ENCODE measurements at places on chromosomes 16 and 17. TPM values are rescaled to one million over a fixed set of nuclear protein-coding genes. Genes with fewer than 3 reads are reported as not detected.

GRCh38 chr17:81516439-81516838 lies 3.8 kb upstream of the ACTG1 start:
- DNase-seq: no peak

GRCh38 chr17:27496005-27496404 lies 39.8 kb downstream of the KSR1 start:
- no peak for DNase-seq

- peak; percentile 46 for DNase-seq
Observed at GRCh38 chr17:51435641-51436091, 175.3 kb downstream of the UTP18 start.

DNA sequence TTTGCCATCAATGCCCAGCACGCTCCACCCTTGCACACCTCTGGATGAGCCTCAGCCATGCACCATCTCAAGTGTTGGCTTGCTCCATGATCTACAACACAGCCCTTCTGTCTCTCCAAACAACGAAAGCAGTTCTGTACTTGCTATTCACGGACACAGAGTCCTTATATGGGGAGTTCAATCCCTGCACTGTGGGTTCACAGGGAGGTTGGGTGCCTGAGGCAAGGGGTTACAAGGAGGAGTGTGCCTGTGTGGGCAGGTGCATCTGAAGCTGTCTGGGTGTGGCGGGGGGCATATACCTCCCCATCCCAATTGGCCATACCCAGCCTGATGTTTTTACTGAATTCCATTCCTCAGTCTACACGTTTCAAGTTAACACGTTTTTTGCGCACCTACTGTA lies 5.6 kb downstream of the RUNDC3A start:
- no peak for DNase-seq

DNA sequence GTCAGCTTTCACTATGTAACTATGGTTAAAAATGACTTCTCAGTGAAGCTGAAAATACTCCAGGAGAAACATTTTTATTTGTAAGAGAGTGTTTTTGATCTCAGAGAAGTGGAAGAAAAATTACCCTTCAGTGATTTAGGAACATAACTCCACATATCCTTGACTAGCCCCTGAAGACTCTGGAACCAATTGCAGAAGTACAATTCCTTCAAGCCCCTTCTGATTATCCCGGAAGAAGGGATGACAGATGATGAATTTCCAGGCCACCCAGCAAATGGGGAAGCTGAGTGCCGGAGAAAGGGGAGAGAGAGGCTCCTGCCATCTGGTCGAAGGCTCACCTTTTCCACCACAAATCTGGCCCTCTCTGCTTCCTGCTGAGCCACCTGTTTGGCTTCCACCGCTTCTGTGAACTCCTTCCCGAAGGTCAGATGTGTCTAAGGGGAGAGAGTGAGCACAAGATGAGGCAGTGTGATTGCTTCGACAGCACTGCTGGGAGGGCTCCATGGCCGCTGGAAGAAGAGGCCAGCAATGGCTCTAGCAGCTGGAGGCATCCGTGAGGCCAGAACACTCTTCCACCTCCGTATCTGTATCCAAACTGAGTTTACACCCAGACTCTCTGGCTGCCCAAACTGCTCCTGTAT lies 8.1 kb downstream of the PHB1 start:
- DNase-seq: no peak

- DNase-seq: peak; percentile 79
Observed at GRCh38 chr16:75053791-75054555, 55.1 kb downstream of the ZNRF1 start.

DNA sequence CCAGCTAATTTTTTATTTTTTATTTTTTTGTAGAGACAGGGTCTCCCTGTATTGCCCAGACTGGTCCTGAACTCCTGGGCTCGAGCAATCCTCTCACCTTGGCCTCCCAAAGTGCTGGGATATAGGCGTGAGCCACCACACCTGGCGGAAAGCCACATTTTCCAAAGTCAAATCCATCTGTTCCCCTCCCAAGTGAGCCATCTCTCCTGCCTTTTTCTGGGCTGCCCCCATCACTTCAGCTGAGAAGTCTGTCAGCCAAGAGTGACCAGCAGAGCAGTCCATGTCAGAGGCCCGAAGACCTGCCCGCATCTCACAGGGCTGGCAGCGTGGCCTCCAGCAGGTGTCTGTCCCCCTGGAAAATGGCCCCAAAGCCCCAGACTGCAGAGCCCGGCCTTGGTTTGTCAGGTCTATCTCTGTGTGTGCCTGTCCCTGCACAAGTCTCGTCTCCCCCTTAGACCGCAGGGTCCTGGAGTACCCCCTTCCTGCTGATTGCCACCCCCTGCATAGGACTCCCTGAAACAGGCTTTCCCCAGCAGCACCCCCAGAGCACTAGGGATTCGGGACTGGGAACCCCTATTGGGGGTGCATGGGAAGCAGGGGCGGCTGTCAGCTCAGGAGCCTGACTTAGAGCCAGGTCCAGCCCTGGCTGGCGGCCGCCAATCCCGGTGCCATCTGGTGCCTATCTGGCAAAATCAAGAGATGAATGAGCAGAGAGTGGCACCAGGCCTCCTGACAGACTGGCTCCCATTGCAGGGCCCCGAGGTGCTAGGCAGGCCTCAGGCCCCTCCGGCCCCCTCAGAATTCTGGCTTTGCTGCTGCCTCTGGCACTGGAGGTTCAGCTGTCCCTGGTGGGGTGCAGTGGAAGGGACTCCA lies 7.8 kb downstream of the TTYH2 start:
- DNase-seq: no peak

GRCh38 chr17:31078290-31078689 lies 16.5 kb upstream of the NF1 start:
- no peak for DNase-seq

GRCh38 chr16:12060751-12061150 lies 84.2 kb downstream of the SNX29 start:
- DNase-seq: no peak

- peak; percentile 77 for DNase-seq
Observed at GRCh38 chr16:85753559-85753958, 2.7 kb upstream of the C16orf74 start.

DNA sequence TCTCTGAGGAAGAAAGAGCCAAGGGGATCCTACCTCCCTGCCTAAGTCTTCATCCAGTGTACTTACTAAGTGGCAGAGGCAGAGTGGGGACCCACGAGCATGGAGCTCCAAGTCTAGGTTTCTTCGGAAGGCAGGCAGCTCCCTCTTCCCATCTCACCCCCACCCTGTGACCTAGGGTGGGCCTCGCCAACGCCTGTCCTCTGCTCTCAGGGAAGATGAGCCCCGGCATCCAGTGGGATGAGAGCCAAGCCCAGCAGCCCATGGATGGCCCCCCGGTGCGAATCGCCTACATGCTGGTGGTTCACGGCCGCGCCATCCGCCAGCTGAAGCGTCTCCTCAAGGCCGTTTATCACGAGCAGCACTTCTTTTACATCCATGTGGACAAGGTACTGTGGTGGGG lies 8.3 kb downstream of the XYLT2 start:
- DNase-seq: no peak

DNA sequence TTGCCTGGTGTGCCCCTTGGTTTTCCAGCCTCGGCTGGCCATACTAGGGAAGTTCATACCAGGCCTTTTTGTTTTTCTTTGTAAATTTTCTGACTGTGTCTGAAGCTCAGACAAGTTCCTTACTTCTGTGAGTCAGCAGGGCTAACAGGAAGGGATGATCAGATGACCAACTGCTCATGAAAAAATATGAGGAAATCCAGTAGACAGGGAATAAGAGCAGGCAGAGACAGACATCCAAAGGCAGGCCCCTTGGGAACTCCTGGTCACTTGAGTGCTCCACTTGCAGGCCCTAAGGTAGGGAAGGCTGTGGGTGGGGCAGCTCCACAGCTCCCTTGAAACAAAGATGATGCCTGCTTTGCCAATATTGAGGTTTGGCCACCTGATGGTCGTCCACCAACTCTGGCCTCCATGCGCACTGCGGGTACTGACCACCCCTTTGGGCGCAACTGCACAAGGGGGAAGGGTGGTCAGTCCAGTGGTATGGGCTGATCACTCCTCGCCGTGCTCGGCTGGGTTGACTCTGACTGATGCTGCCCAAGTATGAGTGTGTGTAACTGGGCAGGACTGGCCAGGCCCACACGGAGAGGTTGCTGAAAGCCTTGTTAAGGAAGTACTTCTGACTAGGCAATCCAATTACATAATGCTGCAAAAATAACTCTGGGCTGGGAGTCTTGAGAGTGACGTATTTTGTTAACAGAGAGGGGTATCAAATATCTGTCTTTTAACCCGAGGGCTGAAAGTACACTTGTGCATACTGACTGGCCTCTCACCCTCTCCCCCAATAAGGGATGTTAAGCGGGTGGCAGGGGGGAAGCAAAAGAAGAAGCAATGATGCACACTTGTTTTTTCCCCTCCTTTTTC lies 20.8 kb upstream of the ZFHX3 start:
- DNase-seq: peak; percentile 87

DNA sequence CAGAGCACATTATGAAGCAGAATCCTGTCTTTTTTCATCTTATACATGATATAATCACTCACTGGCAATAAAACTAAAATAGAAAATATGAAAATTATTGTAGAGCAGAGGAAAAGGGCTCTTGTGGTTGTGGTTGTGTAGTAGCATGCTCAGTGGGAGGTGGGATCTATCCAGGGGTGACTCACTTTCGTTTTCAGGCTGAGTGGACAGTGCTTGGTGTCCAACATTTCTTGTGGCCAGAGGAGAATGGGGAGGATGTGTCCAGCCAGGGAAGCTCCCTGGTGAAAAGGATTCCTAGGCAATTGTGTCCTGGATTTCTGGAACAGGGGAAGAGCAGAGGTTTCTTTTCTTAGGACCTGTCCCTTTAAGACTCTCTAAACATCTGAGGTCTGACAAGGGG lies 31.9 kb upstream of the CPHXL start:
- no peak for DNase-seq

DNA sequence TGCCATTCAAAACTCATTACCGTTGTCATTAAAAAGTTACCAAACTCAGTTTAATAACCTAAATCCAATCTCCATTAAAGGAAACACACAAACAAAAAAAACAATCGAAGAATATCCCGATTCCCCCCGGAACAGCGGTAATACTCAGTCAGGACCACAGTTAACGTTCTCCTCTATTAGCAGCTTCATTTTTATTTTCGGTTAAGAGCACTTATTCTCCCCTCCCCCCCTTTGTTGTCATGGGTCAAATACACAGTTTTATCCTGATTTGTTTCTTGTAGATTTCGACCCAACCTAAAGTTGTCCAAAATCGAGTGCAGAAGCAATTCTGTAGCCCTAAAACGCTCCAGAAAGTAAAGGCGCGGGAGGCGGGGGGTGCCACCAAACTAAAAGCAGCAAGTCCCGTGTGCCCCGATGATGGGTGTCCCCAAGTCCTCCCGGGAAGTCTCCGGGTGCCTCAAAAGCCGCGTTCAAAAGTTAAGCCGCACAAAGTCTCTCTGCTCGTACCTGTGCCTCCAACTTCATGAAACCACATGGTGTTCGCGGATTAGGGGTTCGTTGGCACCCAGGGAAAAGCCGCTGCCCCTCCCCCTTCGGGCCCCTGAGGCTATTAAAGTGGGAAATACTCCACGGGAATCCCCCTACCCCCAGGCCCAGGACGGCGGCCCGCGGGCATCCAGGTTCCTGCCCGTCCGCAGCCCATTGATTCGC lies 996 bp downstream of the SUMO2 start:
- DNase-seq: peak; percentile 11

- no peak for DNase-seq
Observed at GRCh38 chr17:5711344-5711743, 127.0 kb upstream of the NLRP1 start.

- DNase-seq: no peak
Observed at GRCh38 chr16:27238016-27238587, 30.5 kb downstream of the NSMCE1 start.

SOST gene
- not detected for total RNA-seq

AXIN2 gene
- 0.78 TPM for total RNA-seq

PRSS22 gene
- total RNA-seq: 98.2 TPM

TPSG1 gene
- not detected for total RNA-seq

TRPV2 gene
- 5.3 TPM for total RNA-seq

NECAB2 gene
- total RNA-seq: 0.74 TPM

CCL8 gene
- not detected for total RNA-seq

KRT32 gene
- total RNA-seq: not detected

HP gene
- total RNA-seq: not detected
